RWPE1 (cell line): ENCODE measurements at places on chromosomes 1 and 21.

DNA sequence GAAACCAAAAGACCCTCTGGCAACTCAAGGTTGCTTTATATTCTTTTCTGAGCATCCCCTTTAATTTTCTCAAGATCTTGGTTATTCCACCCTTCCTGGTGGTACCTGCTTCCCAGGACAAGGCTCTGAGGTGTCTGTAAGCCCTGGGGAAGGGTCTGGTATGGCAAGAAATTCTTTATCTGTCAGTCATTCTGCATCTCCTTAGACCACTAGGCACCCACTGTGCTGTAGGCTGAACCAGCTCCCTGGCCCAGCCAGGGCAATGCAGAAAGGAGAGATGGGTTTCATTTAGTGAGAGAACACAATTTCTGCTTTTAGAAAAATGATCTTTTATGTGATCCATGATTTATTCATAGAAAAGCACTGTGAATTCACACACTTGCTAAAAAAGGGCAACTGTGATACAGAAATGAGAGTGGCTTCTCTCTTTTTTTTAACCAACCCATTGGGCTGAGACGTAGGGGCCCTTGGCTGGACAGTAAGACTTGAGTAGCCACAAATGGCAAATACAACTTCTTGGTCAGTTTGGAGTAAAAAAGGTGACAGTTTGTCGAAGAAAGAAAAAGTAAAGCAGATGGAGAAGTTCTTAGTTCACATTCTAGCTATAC, 4.1 kb downstream of the UROD start:
- DNase-seq, result no peak

GRCh38 chr1:180925471-180926051, 12.9 kb downstream of the KIAA1614 start:
- DNase-seq, result no peak

- peak; percentile 69 for DNase-seq
Measured at GRCh38 chr1:181038399-181038873, 4.7 kb downstream of the MR1 start.

- no peak for DNase-seq
Measured at GRCh38 chr21:42820616-42821465, 58.5 kb downstream of the WDR4 start.

DNA sequence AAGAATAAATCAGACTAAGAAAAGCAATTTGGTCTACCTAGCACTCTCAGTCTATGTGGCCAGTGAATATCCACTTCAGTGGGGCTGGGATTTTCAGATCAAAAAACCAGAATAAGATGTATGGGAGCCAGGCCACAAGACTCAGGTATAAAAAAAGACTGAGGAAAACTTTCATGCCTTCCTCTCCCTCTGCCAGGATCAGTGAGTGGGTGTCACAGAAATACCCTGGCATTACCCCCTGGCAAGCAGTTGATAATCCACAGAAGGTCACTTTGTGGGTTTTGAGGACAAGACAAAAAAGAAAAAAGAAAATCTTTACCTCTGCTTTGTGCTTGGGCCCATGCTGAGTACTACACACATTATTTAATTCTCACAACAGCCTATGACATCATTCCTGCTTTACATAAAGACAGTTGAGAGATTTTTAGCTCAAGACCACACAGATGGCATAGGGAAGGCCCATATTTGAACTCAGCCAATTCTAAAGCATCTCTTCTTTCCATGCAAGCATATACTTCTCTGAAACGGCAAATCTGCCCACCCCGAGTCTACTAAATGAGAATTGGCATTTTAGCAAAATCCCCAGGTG, 57.6 kb downstream of the DESI2 start:
- DNase-seq, result no peak

GRCh38 chr1:150176593-150176992, 26.9 kb downstream of the PLEKHO1 start:
- DNase-seq, result no peak

GRCh38 chr1:230824919-230825721, 43.2 kb downstream of the C1orf198 start:
- DNase-seq, result peak; percentile 63

GRCh38 chr21:25842925-25843324, 108.2 kb downstream of the GABPA start:
- DNase-seq, result no peak

DNA sequence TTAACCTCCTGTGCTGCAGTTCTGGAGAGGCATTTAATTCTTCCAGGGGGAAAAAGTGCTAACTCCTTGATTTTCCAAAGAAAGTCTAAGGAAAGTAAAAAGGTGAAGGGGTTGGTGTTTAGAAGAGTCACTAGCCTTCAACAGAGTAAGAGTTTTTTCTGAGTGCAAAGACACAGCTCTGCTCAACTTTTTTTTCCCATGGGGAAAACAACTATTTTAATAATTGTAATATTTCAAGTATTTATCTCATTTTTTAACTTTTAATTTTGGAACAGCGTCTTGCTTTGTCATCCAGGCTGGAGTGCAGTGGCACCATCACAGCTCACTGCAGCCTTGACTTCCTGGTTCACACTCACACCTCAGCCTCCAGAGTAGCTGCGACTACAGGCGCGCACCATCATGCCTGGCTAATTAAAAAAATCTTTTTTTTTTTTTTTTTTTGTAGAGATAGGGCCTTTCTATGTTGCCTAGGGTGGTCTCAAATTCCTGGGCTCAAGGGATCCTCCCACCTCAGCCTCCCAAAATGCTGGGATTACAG, 202.6 kb downstream of the APP start:
- no peak for DNase-seq

DNA sequence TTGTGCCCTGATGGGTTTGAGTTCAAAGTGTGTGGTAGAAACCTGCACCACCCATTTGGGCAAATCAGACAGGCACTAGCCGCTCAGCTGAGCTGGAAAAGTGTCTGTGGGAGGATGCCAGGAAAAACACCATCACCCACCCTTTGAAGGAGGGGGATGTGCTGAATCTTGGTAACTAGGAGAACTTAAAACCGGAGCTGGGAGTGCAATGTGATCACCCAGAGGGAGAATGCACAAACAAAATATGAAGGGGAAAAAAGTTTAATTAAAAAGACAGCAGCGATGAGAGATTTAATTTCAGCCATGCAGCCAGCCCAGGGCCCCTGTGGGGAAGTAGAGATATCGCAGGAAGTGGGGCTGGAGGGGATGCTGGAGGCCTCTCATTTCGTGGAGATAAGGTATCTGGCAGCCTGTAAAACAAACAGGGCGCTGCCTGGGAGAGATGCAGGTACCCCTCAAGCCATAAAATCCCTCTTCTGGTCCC, 86.8 kb upstream of the BCAR3 start:
- DNase-seq, result no peak

GRCh38 chr1:44640200-44640853, 34.0 kb downstream of the TMEM53 start:
- no peak for DNase-seq

DNA sequence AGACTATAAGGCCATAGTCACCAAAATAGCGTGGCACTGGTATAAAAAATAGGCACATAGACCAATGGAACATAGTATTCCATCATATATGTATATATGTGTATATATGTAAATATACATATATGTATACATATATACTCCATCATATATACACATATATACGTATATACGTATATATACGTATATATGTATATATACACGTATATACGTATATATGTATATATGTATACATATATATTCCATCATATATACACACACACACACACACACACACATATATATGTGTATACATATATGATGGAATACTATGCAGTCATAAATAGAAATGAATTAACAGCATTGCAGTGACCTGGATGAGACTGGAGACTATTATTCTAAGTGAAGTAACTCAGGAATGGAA, 204.6 kb downstream of the LTN1 start:
- DNase-seq, result no peak

- no peak for DNase-seq
Measured at GRCh38 chr21:36776981-36777617, 78.2 kb downstream of the SIM2 start.

DNA sequence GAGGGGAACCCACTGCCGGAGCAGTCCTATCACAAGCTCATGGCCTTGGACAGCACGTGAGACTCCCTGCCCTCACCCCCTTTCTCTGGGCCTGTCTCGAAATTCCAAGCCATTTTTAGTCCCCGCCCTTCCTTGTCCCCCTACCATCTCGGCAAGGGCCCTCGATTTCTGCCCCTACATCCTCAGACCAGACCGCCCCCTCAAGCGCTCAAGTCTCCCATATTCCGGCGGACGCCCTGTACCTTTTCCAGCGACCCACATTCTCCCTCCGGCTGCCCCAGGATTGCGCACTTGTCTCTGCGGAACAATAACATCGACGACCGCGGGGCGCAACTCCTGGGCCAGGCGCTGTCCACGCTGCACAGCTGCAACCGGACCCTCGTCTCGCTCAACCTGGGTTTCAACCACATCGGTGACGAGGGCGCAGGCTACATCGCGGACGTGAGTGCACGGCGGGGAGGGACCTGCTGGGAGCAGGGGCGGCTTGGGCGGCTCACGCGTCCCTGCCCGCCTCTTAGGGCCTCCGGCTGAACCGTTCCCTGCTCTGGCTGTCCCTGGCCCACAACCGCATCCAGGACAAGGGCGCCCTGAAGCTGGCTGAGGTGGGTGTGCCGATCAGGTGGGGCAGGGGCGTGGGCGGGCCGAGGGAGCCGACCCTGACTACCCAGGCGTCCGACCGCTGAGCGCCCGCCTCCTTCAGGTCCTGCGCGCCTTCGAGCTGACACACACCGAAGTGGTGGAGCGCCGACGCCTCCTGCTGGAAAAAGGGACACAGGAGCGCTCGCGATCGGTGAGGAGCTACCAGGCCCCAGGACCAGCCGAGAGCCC, 7.0 kb downstream of the LRRC71 start:
- peak; percentile 75 for DNase-seq

DNA sequence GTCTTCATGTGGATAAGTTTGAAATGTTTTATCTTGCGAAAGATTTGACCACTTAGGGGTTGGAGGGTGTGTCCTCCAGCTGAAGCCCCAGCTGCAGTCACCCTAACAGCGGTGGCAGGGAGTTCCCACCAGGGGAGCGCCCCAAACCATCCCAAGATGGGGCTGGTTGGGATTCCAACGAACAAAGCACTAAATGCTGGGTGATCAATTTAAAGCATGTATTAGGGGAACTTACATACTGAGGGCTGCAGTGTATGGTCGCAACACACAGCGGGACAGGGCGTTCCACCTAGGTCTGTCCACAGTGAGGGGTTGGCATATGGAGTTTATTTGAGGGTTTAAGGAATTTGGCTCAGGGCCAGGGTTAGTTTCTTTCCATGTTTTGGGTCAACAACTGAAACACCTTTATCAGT, 26.3 kb downstream of the SLC37A1 start:
- no peak for DNase-seq

DNA sequence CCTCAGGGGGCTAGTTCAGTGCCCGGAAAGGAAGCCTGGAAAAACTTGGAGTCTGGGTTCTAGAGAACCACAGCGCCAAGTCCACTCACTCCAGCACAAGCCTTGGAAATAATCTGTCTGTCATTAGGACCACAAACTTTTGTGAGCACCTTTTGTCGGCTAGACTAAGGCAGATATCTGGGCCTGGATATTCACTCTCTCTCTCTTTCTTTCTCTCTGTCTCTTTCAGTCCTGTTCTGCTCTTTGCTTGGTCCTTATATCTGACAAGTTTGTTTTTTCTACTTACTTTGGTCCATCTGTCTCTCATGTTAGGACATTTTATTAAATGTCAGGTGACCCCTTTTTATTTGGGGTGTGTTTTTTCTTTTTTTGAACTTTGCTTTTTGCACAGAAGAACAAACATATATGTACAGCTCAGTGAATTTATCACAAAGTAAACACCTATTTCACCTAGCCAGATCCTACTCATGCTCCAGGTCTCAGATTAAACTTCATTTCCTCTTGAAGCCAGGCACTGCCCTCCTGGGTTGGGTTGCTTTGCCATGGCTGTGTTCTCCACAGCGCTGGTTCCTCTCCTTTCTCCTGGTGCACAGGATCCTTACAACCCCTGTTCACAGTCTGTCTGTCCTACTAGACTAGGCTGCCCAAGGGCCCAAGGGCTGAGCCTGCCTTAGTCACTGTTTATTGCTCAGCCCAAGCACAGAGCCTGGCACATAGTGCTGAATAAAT, 40.8 kb downstream of the TCEANC2 start:
- no peak for DNase-seq

DNA sequence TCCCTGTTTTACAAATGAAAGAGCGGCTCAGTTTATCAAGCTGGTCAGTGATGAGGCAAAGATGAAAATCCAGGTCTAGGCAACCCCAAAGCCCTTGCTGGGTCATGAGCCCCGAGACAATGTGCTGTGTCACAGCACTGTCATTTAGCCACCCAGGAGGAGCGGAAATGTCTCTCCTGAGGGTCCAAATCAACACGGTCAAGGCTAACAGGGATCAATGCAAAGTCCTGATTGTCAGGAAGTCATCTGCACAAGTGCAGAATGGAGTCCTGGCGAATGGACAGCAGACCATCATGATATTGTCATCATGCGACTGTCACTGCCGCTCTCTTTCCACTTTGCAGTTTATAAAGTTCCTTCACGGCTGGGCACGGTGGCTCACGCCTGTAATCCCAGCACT, 30.2 kb downstream of the NCMAP start:
- no peak for DNase-seq

DNA sequence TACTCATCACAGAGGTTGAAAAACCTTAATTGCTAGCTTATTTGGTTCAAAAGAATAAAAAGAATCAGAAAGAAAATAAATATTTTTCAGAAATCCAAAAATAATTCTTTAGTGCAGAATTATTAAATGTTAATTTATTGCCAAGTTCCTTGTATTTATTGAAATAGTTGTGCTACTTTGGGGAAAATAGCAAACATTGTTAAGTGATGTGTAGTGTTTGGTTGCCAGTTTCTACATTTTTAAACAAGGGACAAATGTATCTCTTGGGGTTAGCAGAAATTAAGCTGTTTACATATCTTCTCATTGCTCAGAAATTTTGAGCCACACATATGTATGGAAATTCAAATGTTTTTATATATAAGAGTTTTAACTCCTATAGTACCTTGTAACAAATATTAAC, 775.0 kb downstream of the USP25 start:
- no peak for DNase-seq

GRCh38 chr1:116904791-116905320, 4.9 kb upstream of the PTGFRN start:
- no peak for DNase-seq

DNA sequence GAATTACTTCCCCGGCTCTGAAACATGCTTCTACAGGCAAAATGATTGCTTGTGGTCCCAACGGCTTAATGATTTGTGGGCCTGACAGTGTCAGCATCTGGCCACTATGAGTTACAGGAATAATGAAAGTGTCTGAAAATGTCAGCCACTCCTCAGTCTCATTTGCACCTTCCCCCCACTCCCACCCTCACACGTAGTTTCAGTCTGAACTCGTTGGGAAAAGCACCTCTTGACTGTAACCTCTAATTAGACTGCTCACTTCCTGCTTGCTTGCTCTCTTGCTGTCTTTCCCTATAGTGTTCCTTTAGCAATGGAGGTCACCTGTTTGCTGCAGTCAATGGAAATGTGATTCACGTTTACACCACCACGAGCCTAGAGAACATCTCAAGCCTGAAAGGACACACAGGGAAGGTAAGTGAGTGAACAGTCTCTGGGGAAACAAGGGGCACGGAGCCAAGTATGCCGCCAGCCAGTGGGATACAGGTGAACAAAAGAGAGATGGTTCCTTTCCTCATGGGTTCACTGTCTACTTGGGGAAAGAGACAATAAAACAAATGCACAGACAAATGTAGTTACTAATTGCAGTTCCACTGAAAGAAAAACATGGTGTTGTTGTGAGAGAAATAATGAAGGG, 27.1 kb downstream of the CFAP57 start:
- DNase-seq, result peak; percentile 18
